ENCODE measurements at places on chromosomes 7 and 10. TPM values are rescaled to one million over a fixed set of nuclear protein-coding genes. Genes with fewer than 3 reads are reported as not detected.

DNA sequence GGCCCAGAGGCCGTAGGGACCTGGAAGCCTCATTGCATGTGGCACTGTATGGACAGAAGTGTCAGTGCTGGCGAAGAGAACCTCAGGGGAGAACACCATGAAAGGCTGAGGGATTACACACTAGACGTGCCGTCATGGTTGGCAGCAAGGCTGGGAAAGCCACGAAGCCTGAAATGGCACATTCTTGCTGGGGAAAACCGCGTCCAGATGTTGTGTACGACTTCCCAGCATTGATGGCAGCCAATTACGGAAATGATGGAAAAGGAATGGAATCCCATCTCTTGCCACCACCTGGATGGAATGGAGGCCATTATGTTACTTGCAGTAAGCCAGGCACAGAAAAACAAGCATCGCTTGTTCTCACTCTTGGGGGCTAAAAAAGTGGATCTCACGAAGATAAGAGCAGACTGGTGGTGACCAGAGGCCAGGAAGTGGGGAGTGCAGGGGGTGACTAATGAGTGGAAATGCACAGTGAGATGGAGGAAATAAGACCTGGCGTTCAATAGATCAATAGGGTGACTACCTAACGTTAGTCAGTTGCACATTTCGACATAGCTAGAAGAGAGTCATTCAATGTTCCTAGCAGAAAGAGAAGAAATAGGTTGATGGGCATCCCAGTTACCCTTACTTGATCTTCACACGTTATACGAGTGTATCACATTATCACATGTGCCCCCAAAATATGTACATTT, 14.6 kb upstream of the PWWP2B start:
- peak; percentile 88 for DNase-seq

DNA sequence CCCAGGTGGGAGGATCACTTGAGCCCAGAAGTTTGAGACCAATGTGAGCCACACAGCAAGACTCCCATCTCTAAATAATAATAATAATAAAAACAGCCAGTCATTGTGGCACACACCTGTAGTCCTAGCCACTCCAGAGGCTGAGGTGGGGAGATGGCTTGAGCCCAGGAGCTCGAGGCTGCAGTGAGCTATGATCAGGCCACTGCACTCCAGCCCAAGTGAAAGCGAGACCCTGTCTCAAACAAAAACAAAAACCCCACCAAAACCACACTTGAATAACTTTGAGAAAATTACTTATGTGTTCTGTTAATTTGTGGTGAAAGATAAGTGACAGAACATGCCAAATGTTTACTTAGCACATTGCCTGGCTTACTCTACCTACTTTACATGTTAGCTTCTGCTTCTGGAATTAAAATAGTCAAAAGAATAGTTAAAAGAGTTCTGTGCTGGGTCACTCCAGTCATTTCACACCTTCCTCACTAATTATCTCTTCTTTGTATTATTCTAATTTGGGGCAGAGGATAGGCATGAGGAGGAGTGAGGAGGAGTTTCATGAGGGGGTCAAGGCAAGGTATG, 9.8 kb downstream of the TMEM60 start:
- DNase-seq, result no peak

DNA sequence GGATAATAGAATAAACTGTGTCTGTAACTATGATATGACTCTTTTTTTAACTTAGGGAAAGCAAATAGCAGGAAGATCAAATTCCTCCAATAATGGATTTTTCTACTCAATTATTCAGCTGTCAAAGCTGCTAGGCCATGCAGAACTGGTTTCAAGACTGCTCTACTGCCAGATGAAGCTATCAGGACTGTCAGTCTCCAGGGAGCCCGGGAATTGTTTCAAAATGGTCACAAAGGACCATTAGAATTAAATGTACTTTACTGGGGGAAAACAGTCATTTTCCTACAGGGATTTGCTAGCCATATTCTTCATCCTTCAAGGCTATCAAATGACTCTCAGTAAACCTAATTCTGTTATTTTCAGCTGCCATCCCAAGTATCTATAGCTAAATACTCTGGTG, 276.3 kb downstream of the LHFPL3 start:
- DNase-seq, result no peak

DNA sequence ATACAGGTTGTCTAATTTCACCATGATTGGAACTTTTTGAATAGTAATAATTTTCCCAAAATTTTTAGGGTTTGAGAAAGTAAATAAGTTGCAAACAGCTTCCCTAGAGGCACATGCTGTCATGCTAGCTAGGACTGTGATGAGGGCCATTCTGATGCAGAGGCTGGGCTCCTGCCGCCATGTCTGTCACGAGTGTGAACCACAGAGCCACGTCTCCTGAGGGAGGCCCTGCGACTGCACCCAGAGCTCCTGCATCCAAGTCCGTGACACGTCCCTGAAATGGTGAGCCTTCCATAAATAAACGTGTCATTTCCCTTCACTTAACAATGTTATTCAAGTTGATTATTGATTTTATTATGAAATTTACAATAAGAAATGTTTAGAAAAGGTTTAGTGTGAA, 40.0 kb downstream of the C10orf120 start:
- DNase-seq, result no peak

DNA sequence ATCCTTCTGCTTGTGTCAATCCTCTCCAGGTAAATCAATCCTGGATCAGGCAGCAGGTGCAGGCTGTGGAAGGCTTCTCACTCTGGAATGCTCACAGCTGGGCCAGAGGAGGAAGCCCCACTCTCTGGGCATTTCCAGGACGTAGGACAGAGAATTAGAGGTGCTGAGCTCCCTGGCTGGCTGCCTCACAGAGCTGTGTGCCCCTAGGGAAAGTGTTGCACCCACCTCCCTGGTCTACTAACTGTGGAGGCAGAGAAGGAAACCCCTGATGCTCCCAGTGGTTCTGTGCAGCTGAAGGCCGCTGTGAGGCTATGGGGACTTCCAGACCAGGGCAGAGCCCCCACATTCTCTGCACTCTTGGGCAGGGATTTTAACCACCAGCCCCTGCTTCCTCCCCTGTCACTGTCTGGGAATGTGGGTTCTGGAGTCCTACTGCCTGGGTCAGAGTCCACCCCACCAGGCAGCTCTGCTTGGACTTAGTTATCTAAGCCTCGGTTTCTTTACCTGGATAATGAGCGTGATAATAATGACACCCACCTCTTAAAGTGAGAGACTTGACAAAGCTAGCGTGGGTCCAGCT, 73.5 kb upstream of the EEPD1 start:
- no peak for DNase-seq

GRCh38 chr7:114364151-114364550, 50.5 kb upstream of the FOXP2 start:
- no peak for DNase-seq

DNA sequence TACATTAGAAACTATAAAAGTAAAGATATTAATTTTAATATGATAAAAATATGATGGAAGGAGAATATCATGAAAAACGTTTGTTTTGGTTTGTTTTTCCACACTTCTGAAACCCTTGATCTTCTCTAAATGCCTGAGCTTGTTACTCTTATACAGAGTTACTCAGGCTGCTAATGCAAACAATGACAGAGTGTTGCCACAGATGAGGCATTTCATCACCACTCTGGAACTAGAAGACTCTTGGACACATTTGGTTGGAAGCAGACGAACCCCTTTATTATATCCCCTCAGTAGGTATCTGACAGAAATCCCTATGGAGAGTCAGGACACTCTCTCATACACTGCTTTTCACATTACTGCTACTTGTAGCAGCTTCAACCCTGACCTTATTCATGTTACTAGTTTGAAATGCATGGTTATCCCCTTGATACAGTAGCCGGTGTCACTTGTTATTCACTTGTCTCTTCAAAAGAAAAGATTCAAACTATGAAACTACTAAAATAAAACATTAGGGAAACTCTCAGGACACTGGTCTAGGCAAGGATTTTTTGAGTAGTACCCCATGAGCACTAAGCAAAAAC, 66.9 kb downstream of the SEMA3C start:
- DNase-seq, result no peak

DNA sequence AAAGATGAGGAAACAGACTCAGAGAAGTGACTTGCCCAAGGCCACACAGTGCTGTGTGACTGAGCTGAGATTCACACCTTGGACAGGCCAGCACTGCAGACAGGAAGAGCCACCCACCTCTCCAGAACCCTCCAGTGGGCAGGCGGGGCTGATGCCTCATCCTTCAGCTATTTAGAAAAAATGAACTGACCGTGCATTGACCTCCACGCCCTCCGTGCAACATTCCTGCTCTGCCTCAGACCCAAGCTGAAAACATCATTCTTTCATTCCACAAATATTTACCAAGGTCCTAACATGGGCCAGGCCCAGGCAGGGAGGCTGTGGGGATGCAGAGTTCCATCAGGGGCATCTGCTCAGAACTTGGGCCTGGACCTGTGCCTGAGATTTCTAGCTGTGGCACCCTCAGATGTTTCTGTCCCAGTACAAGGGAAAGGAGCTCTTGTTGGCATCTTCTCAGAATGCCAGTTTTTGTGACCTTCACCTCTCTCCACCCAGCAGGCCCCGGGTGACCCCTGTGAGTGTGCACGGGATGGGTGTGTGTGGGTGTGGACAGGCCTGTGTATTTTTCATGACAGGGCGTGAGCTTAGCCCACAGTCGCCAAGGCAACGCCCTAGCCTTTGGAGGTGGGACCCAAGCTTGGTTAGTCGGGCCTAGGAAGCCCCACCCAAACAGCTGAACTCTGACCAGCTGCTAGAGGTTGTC, 6.5 kb downstream of the VSIR start:
- DNase-seq, result peak; percentile 92

DNA sequence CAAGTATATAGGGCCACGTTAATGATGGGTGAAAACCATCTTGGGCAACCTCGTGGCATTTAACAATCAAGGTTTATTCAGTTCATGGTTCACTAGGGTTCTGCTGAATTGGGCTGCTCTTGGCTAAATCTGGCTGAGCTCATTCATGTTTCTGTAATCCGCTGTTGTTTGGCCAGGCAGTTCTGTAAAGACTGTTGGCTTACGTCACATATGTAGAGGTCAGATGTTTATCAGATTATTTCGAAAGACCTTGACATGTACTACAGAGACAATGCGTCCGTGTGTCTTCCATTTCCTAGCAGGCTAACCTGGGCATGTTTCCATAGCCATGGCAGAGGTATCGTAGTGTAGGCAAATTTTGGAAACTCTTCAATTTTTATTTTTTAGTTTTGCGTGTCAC, 190.0 kb upstream of the ZWINT start:
- no peak for DNase-seq

DNA sequence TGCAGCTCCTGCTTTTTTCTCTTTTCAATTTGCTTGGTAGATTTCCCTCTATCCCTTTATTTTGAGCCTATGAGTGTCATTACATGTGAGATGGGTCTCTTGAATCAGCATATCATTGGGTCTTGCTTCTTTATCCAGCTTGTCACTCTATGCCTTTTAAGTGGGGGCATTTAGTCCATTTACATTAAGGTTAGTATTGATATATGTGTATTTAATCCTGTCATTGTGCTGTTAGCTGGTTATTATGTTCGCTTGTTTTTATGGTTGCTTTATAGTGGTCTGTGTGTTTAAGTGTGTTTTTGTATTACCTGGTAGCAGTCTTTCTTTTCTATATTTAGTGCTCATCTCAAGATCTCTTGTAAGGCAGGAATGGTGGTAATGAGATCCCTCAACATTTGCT, 17.0 kb downstream of the GIMAP7 start:
- DNase-seq, result no peak

The CRHR2 gene
- total RNA-seq, result not detected

DNA sequence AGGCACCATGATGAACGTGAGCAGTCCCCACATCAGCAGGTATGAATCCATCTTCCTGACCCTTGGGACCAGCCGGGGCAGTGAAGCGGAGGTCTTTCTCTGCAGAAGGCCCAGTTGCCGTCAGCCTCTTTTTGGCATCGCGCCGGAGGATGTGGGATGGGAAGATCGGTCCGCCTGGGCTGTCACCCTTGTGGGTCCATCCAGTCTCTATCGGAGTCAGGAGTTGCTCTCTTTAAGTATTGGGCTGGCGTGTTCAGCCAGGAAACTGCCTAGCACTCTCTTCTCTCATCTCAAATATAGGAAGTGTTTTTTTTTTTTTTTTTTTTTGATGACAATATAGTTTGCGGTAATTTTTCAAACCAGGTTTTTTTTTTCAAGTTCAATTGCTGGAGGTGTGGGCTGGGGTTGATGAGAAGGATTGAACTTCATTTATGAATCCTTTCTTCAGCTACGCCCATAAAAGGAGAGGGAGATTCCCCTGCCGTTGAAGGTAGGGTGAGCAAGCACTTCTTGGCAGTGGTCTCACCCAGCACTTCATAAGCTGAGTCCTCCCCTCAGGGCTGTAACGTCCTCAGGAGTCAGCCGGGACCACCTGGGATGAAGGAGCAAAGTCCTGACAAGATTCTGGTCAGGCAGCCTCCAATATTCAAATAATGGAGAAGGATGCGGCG, at the start of gene IL2RA:
Gene IL2RA (minus strand): TSS at position 267 of the 671 bp plus-strand sequence. CDS start 216 bp downstream, at position 51.
- no peak for DNase-seq
